NB4 (cell line): ENCODE measurements at places on chromosomes 12 and 14.
A peak's percentile ranks its signal among the peaks of the same experiment; 100 is the strongest.

- DNase-seq, result no peak
These were observed 141.5 kb upstream of the RFLNA start for GRCh38 chr12:124153392-124153791.

DNA sequence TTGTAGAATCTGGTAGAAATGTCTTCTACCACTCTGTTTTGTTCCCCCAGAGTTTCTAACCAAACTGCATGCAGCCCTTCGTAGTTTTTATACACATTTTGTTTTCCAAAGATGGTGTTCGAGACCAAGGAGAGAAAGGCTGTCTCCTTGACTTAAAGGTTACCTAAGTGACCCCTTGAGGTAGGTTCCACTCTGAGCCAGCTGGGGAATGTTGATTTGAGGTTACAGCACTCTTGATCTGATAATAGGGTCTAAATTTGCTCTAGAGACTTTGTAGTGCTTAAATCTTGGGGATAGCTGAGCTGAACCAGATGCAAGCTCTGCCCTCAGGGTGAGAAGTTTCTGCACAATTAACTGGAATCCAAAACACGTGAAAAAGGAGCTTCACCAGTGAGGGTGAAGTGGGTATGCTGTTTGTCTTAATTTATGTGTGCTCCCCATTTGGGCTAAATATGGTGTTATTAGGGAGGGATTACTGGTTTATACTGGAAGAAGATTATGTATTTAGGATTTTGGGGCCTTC, 3.1 kb downstream of the TMBIM6 start:
- no peak for DNase-seq

DNA sequence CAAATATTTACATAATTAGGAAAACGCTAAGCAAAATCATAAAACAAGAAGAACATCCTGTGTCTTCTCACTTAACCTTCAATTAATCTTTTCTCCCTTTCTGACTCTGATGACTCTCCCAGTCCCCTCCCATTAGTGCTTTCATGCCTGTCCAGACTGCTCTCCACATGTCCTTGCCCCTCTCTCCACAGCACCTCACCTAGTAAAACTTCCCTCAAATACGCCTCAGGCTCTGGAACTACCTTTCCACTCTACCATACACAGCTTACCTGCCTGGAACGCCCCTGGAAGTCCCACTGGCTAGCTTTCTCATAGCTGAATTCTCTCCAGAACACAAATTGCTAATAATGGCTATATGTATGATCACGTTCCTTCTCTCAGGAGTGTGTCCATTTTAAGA, 44.7 kb downstream of the SLC5A8 start:
- no peak for DNase-seq

- no peak for DNase-seq
These were observed 273.6 kb upstream of the MDGA2 start for GRCh38 chr14:47949006-47949405.

DNA sequence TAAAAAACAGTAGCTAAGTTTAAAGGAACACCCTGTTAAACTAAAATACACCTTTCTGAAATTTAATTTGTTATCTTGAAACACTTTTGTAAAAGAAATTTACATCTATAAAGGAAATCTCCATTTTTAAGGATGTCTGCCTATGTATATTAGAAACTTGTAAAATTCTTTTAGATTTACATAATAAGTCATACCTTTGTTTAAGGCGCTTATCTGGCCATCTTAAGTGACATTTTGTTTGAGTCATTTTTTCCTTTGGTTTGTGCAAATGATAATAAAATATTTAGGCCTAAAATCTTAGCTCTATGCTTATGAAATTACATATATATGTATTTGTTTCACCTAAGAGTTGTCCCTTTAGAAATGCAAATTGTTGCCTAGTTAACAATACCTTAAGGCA, 1193.4 kb downstream of the FSCB start:
- DNase-seq, result no peak

- DNase-seq, result no peak
These were observed 22.5 kb downstream of the E2F7 start for GRCh38 chr12:77042833-77043232.

GRCh38 chr12:96719660-96720362, 187.2 kb upstream of the NEDD1 start:
- peak; percentile 62 for DNase-seq

GRCh38 chr12:109709401-109709991, 4.1 kb upstream of the FAM222A start:
- DNase-seq, result no peak

- DNase-seq, result no peak
These were observed 195.4 kb upstream of the C14orf180 start for GRCh38 chr14:104383996-104384775.
